ENCODE measurements at places on chromosomes 1 and 21.

- DNase-seq = no peak
Observed at GRCh38 chr1:101314244-101314643, 77.4 kb downstream of the S1PR1 start.

DNA sequence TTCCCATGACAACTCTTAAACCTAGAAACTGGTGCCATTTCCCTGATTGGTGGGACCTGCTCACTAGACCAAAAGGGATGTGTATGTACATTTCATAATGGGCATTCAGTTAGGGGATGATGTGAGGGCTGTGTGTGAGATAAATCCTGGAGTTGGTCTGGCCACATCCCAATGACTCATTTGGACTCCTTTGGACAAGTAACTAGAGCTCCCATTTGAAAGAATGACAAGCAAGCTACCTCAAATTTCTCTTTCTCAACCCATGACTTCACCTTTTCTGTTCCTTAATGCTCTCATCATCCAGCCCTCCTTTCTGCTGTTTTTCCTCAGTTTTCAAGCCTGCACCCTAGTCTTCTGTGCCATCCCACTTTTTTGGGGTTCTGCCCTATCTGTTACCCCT, 27.9 kb downstream of the EBNA1BP2 start:
- DNase-seq = no peak

DNA sequence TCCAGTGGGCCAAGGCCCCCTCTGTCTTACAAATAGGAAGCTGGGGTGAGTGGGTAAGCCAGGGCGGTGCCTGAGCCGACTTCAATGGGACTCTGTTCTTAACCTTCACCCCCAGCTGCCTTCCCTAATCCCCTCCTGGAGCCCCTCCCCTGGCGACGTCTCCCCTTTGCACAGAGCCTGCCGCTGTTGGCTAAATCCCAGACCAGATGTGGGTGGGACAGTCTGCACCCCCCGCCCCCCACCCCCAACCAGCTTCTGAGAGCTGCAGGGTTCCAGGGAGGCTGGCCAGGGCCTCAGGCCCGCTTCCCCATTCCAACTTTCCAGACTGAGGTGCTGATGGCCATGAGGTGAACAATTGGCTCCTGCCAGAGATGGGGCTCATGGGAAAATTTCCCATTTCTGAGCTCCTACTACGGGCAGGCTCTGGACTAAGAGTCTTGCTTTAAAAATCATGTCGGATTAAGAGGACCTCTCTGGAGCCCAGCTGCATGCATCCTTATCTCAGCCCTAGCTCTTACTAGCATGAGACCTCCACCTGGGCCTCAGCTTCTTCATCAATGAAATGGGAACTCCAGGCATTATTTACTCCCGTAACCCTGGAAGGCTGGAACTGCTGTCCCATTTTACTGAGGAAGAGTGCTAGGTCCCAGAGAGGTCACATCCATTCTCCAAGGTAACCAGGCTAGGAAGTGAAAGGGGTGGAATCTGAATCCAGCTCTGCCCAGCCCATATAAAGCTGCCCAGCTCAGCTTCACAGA, 6.4 kb downstream of the COL8A2 start:
- no peak for DNase-seq

DNA sequence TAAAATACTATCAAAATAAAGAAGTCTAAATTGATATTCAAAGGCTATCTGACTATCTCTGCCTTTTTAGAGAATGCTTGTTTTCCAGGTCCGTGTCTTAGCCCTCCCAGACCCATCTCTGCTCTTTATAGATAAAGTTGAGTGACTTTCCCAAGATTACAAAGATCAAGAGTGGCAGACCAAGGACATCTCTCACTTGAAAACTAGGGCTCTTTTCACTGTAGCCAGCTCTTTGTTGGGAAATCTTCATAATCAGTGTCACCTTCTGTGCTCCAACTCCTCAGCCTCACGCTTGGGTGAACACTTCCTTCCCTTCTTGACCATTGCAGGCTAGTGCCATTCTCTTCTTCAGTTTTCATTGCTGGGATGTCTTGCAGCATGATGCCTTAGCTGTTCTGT, 211.1 kb downstream of the PBX1 start:
- DNase-seq = no peak

GRCh38 chr1:163583661-163584181, 262.0 kb downstream of the NUF2 start:
- no peak for DNase-seq

DNA sequence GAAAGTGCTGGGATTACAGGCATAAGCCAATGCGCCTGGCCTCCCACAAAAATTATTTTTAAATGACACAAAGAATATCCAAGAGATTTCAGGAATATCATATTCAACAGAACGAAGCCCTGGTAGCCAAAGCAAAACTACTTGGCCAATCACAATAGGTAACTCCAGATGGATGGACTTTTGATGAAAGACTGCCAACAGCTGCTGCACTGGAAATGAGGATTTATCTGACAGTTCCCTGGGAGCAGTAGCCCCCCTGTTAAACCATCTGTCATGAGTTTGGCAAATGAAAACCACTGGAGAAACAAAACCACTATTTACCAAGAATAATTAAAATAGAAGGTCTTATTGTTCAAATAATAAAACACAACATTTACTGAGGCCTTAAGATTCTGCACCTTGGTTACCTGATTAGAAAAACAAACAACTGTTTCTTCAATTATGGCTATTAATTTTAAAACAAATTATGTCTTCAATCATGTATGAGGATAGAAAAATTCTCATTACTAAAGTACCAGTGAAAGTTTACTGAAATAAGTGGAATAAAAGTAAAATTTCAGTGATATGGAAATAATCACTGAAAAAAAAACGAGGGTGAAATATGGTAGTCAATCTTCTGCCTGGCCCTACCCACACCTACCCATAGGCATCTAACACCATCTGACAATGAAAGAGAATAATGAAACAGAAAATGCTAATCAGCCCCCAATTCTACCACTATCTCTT, 34.3 kb upstream of the PSMG1 start:
- DNase-seq = no peak

DNA sequence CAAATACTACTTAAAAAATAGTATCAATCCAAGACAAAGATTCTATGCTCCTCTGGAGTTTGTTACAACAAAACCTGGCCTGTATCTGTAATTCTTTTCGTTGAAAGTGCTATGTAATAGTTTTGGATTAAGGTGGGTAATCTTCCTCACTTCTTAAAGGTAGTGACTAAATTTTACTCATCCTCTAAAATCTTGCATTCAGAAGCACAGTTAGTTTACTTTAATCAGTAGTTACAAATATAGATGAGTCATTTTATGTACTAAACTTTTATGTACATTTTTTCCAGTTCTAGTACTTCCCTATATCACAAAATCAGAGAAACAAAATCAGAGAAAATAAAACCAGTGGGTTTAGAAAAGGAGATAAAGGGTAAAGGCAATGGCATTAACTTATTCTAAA, 51.3 kb downstream of the ZNHIT6 start:
- DNase-seq = no peak

- peak; percentile 61 for DNase-seq
Observed at GRCh38 chr1:117674521-117675400, 68.9 kb downstream of the TENT5C start.

DNA sequence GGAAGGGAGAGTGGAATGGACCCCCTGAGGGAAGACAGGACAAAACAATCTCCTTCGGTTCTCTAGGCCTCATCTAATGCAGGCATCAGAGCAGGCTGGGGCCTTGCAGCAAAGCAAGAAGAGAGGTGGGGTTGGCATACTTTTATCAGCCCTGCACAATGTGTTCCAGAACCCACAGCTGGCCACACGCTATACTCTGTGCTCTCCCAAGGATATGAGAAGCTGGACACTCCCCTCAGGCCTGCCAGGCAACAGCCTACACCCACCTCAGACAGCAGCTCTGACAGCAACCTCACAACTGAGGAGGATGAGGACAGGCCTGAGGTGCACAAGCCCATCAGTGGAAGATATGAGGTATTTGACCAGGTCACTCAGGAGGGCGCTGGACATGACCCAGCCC, 27.3 kb downstream of the LY9 start:
- no peak for DNase-seq

- no peak for DNase-seq
Observed at GRCh38 chr1:162218975-162219374, 149.5 kb downstream of the NOS1AP start.

DNA sequence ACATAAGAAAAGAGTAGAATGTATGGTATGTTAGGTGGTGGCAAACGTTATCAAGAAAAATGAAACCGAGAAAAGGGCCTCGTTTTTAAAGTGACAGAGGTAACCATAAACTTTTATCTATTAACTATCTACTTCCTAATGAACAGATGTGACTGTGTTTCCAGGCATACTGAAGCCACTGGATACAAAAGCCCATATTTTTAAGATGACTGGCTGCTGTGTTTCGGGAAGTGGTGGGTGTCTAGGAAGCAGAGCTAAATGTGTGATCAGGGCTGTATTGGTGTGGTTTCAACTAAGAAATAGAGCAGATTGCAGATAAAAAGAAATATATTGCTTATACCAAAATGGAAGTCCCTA, 71.8 kb downstream of the CHRM3 start:
- no peak for DNase-seq

GRCh38 chr1:41392528-41392924, 31.3 kb downstream of the FOXO6 start:
- DNase-seq = no peak

DNA sequence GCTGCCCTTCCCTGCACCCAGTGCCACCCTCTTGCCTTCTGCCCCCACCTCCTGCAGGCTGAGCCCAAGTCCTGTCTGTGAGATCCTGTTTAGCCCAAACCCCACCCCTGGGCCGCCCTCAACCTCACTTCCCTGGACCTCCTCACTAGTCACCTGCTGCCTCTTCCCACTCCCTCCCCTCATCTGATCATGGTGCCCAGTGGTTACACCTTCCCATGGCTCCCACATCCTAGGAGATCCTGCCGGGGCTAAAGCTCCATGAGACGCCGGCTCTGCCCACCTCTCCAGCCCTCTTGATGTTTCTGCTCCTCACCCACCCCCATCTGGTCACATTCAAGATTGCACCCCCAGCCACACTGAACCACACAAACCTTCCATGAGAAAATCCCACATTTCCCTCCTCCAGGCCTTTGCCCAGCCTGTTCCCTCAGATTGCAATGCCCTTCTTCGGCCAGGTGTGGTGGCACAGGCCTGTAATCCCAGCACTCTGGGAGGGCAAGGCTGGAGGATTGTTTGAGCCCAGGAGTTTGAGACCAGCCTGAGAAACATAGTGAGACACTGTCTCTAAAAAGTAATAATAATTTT, 17.0 kb downstream of the TTC39A start:
- DNase-seq = no peak

DNA sequence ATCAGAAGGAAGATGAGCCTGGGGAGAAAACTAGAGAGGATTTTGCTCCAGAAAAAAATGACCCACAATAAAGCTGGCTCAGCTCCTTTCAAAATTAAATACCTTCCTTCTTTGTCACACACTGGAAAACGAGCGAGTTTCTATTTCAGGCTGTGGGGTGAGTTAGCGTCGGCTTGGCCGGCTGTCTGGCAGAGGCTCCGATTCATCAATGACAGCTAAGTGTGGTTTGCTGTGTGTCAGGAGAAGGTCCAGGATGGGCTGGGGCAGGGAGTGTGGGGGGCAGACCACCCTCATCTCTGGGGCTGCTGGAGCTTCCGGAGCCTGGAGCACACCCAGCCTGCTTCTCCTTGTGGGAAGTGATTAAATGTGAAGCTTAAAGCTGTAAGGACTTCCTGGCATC, 120.2 kb downstream of the ETS2 start:
- no peak for DNase-seq

GRCh38 chr1:8004803-8005573, 21.1 kb downstream of the ERRFI1 start:
- DNase-seq = no peak

GRCh38 chr1:43583058-43583457, 52.4 kb downstream of the PTPRF start:
- no peak for DNase-seq

- DNase-seq = no peak
Observed at GRCh38 chr1:192927496-192927895, 118.7 kb downstream of the RGS2 start.

- DNase-seq = no peak
Observed at GRCh38 chr1:24126018-24126671, 14.2 kb upstream of the MYOM3 start.

All from GM20000 (cell line).